Muscle of arm (tissue), 14 donors: ENCODE measurements at places on chromosomes 5 and 9.

GRCh38 chr5:19605846-19606407 lies 382.1 kb downstream of the CDH18 start:
- no peak for DNase-seq

DNA sequence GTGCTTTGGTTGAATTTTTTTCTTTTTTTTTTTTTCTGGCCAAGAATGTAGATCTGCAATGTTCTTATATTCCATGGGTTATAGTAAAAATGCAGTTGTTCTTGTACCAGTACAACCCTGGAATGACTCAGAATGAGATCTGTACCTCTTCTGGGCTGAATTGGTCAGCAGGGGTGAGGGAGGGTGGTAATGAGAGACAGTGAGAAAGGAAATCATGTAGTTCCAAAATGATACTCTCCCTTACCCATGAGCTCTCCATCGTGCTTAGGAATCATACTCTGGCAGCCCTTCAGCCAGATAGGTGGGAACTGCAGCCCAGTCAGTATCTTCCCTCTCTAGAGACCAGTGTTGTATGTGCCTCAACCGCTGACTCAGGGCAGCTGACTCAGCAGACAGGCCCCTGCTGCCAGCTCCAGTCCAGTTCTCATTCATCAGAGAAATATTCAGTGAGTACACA lies 2.1 kb upstream of the GLIS3 start:
- no peak for DNase-seq

GRCh38 chr5:33319841-33320240 lies 120.9 kb upstream of the TARS1 start:
- no peak for DNase-seq

DNA sequence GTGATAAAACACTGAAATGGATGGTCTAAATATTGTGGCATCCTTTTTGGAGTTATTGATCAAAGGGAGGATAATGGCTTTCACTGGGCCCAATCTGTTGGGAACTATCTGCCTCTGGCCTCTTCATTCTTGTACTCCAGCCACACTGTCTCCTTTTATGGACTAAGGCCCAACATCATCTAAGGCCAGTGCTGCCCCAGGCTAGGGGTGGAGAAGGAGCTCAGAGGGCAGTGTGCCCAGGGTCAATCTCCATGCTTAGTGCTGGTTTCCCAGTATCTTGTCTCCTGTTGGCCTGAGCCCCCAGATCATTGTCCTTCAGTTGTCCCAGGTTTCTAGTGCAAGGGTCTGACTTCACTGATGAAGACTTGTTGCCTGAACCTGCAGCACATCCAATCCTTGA lies 26.4 kb upstream of the JMY start:
- no peak for DNase-seq

DNA sequence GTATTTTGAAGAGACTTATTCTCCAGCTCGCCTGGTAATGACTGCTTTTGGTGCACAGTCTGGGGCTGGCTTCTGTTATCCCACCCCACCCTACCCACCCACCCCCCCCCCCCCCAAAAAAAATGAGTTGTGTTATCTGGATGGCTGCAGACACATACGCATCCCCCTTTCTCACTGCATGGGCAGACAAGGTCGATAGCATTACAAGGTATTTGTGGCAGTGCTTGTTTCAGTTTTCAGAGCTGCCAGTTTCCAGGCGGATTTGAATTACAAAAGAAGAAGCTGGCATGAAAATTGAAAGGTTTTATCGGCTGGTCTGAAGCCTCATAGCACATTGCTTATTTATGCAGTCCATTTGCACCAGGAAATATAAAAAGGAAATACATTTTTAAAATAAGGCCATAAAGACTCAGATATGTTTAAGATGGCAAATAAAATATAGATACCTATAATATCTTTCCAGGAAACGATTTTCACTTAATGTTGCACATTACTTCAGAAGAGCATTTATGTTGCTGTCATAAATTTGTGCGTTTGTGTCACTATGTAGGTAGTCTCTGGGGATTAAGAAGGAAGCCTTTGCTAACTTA lies 85.1 kb upstream of the GRHPR start:
- no peak for DNase-seq

GRCh38 chr5:848671-849111 lies 2.1 kb downstream of the ZDHHC11 start:
- no peak for DNase-seq

DNA sequence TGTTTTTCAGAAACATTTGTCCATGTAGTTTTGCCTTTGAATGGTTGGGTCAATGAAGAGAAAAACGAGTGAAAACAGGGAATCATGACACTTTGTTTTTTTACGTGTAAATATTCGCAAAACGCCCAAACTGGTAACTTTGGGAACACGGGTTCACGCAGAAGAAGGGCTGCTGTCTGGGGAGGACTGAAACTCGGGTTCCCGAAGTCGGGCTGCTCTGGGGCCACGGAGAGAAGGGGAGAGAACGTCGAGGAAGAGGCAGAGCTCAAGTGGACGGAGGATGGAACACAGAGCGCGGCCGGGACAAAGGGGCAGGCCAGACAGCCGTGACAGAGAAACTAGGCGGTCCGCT lies 478 bp upstream of the SETD9 start:
- DNase-seq, result no peak

DNA sequence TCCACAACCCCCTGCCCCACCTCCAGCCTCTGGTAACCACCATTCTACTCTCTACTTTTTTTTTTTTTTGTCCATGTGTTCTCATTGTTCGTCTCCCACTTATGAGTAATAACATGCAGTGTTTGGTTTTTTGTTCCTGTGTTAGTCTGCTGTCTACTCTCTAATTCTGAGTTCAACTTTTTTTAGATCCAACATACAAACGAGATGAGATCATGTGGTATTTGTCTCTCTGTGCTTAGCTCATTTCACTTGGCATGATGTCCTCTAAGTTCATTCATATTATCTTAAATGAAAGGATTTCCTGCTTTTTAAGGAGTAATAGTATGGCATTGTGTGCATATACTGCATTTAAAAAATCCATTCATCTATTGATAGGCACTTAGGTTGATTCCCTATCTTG lies 130.9 kb downstream of the NMUR2 start:
- DNase-seq, result peak; percentile 22

DNA sequence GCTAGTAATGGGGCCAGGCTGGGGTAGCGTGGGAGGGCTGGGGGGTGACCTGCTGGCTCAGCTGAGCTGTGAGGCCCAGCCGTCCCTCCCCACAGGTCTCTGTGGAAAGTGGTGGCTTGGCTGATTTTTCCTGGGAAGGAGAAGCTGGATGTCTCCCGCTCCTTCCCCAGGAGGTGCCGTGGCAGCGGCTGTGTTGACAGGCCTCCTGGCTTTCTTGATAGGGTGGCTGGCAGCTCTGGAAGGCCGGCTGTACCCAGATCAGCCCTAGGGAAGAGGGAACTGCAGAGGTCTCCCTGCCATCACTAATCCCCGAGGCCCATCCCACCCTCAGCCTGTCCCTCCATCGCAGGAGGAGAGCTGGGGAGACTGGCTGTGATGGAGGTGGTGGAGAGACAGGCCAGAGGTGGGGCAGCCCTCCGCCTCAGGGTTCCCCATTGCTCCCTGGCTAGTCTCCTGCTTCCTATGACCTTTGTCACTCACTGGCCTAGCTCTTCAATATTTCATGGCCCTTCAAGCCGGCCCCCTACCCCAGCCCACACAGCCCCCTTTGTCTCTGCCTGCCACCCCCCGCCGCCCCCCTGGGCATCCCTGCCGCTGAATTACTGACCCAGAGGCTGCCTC lies 6.8 kb downstream of the CXXC5 start:
- no peak for DNase-seq

DNA sequence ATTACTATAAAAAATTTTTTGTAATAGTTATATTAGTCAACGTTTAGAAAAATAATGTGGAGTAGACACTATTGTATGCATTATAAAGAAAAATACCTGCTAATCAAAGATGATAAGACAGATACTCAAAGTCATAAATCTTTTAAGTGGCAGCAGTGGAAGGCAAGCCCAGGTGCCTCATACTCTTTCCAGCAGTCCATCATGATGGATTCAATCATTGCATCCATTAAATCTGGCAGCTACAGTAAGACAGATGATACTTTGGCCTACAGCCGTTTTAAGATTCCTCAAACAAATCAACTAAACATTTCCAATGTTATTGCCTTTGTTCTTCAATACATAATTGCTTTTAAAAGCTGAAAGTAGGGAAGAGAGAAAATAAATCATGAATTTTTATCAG lies 1392.9 kb upstream of the NUDT12 start:
- no peak for DNase-seq

DNA sequence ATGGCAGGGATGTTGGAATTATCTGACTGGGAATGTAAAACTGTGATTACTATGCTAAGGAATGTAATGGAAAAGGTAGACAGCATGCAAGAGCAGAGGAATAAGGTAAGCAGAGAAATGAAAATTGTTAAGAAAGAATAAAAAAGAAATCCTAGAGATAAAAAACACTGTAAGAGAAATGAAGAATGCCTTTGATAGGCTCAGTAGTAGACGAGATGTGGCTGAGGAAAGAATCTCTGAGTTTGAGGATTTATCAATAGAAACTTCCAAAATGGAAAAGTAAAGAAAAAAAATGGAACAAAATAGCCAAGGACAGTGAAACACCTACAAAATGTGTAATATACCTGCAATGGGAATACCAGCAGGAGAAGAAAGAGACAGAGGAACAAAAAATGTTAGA lies 468.5 kb upstream of the PIK3R1 start:
- no peak for DNase-seq

- DNase-seq, result no peak
Observed at GRCh38 chr5:3121813-3122212, 370.3 kb upstream of the IRX2 start.

DNA sequence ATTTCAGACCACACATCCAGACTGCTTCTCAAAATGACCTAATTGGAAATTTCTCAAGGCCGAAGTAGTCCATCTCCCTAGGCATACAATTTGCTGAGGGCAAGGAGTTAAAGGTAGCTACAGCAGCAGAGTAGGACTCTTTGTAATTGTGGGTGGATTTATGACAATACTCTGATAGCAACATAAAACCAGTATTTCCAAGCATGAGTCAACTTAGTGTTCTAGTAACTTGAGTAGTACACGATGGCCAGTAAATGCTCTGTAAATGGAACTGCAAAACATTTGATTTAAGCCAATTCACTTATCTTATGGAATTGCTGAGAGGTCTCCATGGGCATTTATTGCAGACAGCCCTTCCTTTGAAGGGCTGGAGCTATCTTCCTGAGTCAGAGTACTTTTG lies 352.2 kb downstream of the PLK2 start:
- no peak for DNase-seq

DNA sequence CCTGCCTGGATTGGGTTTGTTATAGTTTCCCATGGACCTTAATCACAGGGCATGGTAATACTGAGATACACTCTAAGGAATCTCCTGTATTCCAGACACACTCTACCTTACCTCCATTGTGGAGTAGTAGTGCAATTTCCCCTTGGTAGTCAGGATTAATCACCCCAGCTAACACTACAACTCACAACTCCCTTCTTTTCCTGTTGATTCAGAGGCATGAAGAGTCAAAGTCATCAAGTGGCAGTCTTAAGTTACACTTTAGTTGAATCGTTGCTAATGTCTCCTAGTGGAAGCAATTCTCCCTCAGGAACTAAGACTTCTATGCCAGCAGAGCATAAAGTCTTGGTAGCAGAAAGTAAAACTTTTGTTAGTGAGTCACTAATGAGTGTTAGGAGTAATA lies 122.7 kb upstream of the APC start:
- no peak for DNase-seq

- no peak for DNase-seq
Observed at GRCh38 chr9:72485821-72486593, 35.4 kb upstream of the TMC1 start.

- DNase-seq, result no peak
Observed at GRCh38 chr5:61755726-61756222, 423.7 kb downstream of the ZSWIM6 start.

GRCh38 chr5:40995801-40996586 lies 75.1 kb downstream of the MROH2B start:
- no peak for DNase-seq

- DNase-seq, result no peak
Observed at GRCh38 chr5:123112196-123112595, 23.2 kb downstream of the PRDM6 start.

GRCh38 chr5:86679529-86679928 lies 61.8 kb downstream of the COX7C start:
- peak; percentile 26 for DNase-seq

- no peak for DNase-seq
Observed at GRCh38 chr9:35687972-35688557, 1.7 kb downstream of the TPM2 start.

- DNase-seq, result no peak
Observed at GRCh38 chr5:82074950-82075349, 103.1 kb downstream of the ATG10 start.

GRCh38 chr5:132070460-132071337 lies 2.9 kb upstream of the CSF2 start:
- DNase-seq, result no peak

DNA sequence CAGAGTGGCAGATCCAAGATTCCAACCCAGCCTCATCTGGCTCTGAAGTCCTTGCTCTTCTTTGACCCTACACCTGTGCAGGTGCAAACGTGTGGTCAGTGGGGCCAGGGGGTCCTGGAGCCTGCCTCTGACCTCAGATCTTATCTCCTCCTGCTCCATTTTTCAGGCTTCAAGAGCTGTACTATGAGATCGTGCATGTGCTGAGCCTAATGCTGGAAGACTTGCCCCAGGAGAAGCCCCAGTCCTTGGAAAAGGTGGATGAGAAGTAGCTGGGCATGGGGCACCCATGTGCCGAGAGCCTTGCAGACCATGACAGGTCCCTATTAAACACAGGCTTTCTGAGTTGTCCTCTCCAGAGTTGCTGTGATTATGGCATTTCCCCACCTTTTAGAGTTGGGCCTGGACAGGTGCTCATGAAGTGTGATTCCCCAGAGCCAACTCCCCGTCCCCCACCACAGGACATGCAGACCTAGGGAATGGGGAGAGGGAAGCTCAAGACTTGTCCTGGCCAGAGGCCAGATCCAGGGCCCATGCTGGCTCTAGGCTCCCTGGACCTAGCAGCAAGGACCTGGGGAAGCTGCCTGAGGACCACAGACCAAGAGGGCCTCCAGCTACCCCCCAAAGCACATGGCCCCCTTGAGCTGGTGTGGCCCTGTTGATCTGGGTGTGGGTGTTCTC lies 22.5 kb downstream of the PITX1 start:
- DNase-seq, result no peak

DNA sequence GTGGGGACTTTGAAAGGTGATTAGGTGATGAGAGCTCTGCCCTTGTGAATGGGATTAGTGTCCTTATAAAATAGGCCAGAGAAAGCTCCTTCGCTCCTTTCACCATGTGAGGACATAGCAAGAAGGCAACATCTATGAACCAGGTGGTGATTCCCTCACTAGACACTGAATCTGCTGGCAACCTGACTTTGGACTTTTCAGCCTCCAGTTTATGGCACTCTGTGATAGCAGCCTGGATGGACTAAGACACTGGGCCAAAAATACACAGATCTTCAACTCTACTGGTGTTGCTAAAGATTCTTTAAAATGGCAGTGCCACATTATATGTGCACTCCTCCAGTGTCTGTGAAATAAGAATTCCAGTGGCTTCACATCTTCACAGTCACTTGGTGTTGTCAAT lies 41.2 kb upstream of the COL15A1 start:
- DNase-seq, result no peak
